ENCODE measurements at places on chromosomes 5 and 9. TPM values are rescaled to one million over a fixed set of nuclear protein-coding genes. Genes with fewer than 3 reads are reported as not detected.
A peak's percentile ranks its signal among the peaks of the same experiment; 100 is the strongest.

SLC6A7 gene
- total RNA-seq: not detected

ABCA1 gene
- 16.2 TPM for total RNA-seq

DNA sequence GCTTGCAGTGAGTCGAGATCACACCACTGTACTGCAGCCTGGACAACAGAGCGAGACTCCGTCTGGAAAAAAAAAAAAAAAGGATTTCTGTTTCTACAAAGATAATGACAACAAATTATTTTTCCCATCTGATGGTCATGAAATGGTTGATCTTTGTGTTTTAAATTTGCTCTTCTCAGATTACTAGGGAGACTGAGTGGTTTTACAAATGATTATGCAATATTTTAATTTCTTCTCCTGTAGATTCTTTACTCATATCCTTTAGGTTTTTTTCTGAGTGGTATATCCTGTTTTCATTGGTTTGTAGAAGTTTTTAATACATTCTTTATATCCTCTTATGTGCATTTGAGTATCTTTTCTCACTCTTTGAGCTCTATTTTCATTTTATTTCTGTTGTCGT is 20.6 kb upstream of the AUH start:
- H3K27me3 ChIP-seq: no peaks in the 10 kb centered on the region
- no peak for DNase-seq
- no peaks in the 10 kb centered on the region for H3K4me1 ChIP-seq
- no peak overlapping the region for H3K4me3 ChIP-seq
- no peak overlapping the region for H3K27ac ChIP-seq

GRCh38 chr9:133825555-133826218 is 87.5 kb upstream of the SARDH start:
- no peak for DNase-seq
- H3K4me1 ChIP-seq: peaks cover 7% of the 10 kb centered on the region
- H3K4me3 ChIP-seq: peak overlapping the region; percentile 8
- H3K27ac ChIP-seq: no peak overlapping the region
- peaks cover 11% of the 10 kb centered on the region for H3K36me3 ChIP-seq
- H3K27me3 ChIP-seq: no peaks in the 10 kb centered on the region

GRCh38 chr5:79800979-79801827 is 111.6 kb downstream of the CMYA5 start:
- H3K27ac ChIP-seq: no peak overlapping the region
- no peak for DNase-seq

- no peaks in the 10 kb centered on the region for H3K4me1 ChIP-seq
- H3K36me3 ChIP-seq: no peaks in the 10 kb centered on the region
- H3K27ac ChIP-seq: no peak overlapping the region
- no peak for DNase-seq
- no peak overlapping the region for H3K4me3 ChIP-seq
These were observed 21.8 kb downstream of the GRIN3A start for GRCh38 chr9:101716629-101717028.

GRCh38 chr9:806285-807156 is 35.0 kb upstream of the DMRT1 start:
- H3K4me3 ChIP-seq: no peak overlapping the region
- H3K27me3 ChIP-seq: no peaks in the 10 kb centered on the region
- no peak overlapping the region for H3K27ac ChIP-seq
- no peaks in the 10 kb centered on the region for H3K4me1 ChIP-seq
- no peak for DNase-seq
- H3K36me3 ChIP-seq: no peaks in the 10 kb centered on the region

GRCh38 chr9:124012368-124013301 is 1.1 kb downstream of the LHX2 start:
- no peak overlapping the region for H3K27ac ChIP-seq
- H3K4me3 ChIP-seq: peak overlapping the region; percentile 73
- peak; percentile 44 for DNase-seq
- H3K36me3 ChIP-seq: no peaks in the 10 kb centered on the region
- peaks cover 88% of the 10 kb centered on the region for H3K27me3 ChIP-seq

Measured in H9 (cell line).